Activated CD8-positive, alpha-beta memory T cell treated with anti-CD3 and anti-CD28 coated beads for 4 hours (primary cell): ENCODE measurements at places on chromosomes 5 and 9.

- DNase-seq = no peak
These were observed 99.8 kb upstream of the SSBP2 start for GRCh38 chr5:81850501-81851357.

DNA sequence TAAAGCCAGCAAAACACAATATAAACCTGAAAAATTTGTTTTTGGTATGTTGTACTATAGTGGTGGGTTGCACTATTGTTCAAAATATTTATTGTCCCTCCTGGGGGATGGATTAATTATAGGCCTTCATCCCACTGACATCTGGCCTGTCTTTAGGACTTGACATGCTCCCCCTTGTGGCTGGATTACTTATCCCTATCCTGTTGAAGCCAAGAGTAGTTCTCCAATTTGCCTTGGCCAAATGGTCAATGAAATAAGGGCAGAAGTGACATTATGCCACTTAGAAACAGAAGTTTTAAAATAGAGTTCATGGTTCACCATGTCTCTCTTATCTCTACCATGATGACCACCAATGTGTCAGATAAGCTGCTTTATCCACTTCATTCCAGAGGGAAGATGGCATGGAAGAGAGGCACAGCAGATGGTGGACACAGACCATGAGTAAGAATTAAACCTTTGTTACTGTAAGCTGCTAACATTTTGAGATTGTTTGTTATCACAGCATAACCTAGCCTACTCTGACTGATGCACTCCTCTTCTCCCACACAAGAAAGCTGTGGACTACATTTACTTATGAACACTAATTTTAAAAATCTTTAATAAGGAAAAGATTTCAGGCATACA is 29.2 kb upstream of the ARHGEF28 start:
- no peak for DNase-seq

DNA sequence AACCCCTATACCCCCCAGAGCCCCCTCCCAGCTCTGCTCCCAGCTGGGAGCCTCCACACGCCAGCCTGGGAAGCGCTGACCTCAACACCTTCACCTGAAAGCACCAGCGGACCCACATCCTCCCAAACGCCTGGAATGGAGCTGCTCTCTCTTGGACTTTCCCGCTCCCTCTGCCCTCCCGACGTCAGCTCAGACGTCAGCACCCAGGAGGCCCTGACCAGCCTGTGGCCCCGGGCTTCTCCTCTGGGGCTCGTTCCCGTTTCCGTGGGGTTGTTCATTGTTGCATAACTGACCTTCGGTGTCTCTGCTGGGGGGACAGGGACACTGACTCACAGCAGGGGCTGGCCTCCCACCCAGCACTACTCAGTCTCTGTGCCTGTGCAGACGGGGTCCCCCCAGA is 35.0 kb upstream of the SLC6A3 start:
- DNase-seq = no peak

DNA sequence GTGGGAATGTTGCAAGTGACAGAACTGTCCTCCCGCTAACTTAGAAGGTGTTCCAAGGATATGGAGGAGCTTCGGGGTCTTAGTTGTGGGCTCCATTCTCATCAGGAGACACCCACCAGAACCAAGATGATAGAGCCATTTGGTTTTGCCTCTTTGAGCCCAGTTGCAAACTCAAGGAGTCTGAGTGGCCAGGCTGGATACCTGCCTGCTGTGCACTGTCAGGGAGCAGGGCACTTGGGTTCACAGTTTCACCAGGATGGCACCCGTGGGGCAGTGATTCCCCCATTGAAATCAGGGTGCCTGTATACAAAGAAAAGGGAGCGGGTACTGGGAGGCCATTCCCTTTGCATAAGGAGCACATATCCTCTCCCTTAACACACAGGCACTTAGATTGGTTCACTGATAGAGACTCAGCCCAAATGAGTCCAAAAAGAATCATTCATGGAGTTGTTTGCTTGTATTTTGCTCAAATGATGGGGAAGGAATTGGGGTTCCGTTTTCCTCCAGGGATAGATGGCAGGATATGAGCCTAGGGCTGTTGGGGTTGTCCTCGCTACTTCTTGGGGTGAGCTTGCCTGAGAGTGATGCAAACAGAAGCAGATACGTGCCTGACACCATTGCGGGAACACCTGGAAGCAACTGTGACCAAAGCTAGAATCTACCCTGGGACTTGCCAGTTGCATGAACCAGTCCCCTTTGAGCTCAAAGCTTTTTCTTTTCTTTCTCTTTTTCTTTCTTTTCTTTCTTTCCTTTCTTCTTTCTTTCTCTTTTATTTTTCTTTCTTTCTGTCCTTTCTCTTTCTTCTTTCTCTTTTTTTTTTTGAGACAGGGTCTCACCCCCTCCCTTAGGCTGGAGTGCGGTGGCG is 1.3 kb upstream of the PRR7 start:
- DNase-seq = no peak

GRCh38 chr5:168752012-168752411 is 172.8 kb upstream of the PANK3 start:
- DNase-seq = no peak

DNA sequence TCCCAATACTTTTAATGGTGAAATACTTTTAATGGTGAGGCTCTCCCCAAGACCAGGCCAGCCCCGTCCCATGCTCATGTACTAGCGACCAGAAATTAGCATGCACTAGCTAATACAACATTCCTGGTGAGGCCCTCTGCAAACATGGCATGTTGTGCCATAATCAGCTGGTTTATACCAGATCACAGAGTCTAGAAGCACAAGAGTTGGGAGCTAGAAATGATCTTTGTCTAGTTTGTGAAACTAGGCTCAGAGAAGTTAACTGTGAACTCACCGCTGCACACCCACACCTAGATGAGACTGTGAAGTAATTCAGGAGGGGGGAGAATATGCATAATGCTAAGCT is 37.4 kb downstream of the MTMR12 start:
- DNase-seq = no peak

GRCh38 chr5:3878267-3878666 is 282.6 kb downstream of the IRX1 start:
- no peak for DNase-seq

DNA sequence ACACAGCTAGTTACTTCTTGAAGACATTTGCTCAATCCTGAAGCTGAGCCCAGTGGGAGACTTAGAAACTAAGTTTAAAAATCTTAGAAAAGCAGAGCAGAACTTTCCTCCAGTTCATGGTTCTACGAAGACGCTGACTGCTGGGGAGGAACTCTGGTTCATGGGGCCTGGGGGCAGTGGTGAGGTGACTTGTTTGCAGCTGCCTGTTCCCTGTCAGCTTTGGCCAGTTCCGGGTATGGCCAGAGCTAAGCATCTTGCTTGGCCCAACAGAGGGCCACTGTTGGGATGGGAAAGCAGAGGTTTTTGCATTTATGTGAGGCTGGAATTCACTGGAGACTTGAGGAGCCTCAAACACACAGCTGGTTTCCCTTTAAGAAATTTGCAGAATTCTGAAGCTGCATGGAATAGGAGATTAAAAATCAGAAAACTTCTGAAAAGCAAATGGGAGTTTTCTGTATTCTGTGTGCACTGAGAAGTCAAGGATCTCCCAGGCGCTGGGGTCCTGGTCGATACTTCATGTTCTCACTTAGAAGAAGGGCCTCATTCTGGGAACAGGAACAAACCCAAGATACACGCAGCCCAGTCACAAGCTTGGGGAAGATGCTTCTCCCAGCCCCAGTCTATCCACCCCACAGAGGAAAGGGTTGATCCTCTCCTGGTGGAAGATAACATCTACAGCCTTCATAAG is 10.6 kb upstream of the HMHB1 start:
- DNase-seq = no peak

GRCh38 chr9:136484153-136485048 is 1.6 kb upstream of the SEC16A start:
- DNase-seq = no peak

DNA sequence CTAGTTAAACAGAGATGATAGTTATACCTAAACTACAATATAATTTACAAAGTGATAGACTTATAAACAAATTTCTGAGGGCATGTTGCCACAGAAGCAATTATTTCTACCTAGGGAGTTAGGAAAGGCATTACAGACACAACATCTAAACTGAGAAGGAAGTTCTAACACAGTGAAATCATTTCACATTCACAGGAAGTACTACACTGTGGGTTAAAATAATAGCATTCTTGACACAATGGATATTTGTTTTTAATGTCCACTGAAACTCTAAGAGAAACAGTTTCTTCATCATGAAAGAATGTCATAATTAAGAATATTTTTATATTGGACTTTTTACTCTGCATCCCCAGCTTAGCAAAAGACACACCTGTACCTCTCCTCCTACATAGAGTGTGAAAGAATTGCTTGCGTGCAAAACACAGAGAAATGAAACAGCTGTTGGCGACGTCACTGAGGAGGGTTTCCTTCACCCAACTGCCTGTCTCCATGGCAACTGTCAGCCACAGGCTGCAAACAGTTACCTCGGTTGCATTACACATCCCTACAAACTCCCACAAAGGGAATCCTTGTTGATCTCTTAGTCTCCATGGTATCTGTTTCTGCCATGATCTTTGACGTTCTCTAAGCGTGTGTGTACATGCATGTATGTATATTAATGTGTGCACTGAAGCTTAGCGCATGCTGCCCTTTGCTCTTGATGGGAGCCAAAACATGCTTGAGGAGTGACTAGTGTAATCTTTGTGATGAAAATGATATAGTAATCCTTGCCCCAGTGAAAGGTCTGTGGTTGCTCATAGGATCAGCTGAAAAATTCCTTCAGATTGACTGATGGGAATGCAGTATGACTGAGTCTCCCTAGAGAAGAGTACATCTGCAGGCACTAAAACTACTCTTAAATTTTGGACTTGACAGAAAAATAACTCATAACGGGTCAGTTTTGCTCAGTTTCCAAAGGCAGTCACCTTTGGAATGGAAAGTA is 168.5 kb downstream of the ACTL7B start:
- DNase-seq = no peak

DNA sequence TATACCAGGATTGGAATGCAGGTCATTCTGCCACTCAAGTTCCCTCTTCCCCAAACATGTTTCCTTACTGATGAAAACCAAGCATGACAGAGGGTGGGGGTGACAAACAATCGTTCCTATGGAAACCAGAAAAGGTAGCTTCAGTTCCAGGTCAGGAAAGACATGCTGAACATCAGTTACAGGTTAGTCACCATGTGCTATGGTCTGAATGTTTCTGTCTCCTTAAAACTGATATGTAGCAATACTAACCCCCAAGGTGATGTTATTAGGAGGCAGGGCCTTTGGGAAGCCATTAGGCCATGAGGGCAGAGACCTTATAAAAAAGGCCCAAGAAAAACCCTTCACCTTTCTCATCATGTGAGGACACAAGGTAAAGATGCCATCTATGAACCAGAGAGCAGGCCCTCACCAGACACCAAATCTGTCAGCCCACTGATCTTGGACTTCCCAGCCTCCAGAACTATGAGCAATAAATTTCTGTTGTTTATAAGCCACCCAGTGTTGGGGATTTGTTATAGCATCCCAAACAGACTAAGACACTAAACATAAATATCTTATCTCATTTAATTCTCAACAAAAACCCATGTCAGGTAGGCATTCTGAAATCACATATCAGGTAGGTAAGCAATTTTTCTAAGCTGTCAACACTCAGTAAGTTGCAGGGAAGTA is 15.7 kb upstream of the SH3RF2 start:
- no peak for DNase-seq

DNA sequence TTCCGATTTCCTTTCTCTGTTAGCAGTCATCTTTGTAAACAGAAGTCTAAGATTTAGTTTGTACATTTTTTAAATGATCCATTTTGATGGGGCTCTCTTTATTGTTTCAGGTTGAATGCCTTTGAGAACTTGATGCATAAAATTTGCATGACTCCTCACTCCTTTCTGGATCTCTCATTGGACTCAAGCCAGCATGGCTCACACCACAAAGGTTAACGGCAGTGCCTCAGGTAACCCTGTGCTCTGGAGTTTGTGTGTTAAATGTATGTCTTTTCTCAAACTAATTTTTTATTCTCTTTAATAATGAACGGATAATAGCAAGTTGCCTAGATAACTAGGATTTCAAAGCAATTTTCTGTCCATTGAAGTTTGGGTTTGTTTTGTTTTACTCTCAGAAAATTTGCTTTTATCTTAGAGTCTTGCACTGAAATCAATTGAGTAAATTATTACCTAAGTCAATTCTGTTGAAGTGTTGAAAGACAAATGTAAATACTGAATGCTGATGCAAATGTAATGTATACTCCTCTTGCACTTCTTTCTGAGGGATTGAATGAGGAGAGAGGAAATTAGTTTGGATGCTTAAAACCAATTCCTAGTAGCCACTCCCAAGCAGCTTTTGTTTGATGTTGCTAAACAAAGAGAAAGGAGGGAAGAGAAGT is 164.6 kb upstream of the DMRT1 start:
- no peak for DNase-seq

DNA sequence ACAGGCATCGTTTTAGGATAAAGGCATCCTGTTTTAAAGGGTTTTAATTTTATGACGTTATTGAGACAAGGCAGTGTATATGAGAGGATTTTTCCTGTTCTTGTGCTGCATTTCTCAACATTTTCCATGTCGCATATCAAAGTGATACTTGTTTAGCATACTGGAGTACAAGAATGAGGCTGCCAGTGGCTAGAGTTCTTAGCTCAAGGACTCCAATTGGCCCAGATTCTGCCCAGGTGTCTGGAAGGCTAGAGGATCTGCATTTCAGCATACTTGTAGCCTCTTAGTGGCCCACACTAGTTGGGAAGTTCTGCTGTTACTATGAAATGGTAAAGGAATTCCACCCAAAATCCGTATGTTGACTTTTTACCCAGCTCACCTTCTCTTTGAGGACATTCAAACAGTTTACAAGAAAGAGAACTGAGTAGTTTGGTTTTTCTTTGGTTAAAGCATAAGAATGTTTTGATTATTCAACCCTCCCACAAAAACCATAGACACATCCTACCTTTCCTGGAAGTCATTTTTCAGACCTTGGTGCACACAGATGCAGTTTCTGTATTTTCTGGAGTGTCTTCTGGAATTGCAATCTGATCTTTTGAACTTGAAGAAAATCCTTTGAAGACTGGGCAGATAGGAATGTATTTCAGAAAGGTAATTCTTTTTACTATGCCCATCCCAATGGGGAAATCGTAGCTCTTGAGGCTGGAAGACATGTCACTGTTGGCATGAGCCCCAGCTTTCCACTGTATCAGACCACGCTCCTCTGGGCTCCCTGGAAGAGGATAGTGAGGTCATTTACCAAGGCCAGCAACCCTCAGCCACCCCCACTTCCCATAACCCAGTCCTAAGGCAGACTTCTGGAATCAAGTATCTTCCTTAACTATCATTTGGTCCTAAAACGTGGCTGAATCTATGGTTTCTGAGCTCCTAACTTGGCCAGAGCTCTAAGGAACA is 11.3 kb downstream of the SLC23A1 start:
- DNase-seq = no peak

DNA sequence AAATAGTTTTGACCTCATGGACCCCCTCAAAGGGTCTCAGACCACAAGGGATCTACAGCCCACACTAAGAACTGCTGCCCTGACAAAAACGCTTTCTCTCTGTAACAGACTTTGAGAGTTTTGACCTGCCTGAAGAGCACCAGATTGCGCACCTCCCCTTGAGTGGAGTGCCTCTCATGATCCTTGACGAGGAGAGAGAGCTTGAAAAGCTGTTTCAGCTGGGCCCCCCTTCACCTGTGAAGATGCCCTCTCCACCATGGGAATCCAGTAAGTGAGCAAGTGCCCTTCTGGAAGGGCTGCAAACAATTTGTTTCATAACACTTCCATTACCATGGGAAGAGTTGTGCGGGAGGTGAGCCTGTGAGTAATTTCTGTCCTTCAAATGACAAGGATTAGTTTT is 6.0 kb downstream of the PTTG1 start:
- no peak for DNase-seq

GRCh38 chr5:32331217-32331934 is 18.6 kb upstream of the MTMR12 start:
- no peak for DNase-seq

- no peak for DNase-seq
These were observed 134.4 kb downstream of the ATG10 start for GRCh38 chr5:82106207-82106606.
